ENCODE measurements at places on chromosomes 4 and X.
A peak's percentile ranks its signal among the peaks of the same experiment; 100 is the strongest.

DNA sequence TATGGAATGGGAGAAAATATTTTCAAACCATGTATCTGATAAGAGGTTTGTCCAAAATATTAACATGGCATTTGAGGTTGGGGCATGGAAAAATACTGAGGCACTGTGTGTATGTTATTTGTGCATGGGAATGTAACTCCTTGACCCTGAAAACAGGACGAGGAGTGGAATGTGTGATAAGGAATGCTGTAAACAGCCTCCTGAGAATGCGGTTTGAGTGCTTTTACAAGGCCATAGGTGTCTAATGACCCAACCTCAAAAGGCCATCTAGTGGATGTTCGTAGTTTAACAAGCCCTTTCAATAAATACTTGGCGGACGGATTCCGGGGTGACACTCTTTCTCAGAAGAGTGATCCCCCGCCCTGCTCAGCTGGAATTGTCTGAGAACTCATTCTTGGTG is 162.9 kb upstream of the USP9X start:
- peak; percentile 77 for DNase-seq

DNA sequence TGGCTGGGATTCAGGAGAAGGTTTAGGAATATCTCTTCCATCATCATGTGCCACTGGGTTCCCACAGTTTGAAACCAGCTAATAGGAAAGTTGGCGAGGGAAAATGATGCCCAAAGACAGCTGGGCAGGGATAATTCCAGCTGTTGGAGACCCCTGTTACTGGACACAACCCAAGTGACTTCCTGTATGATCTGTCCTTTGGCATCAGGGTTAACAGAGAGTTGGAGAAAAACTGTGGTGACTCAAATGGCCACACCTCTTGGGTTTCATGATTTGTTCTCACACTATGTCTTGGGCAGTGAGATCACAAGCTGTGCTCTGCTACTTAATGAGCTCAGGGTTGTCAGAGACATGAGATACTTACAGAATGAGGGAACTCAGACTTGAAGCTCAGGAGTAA is 3.8 kb downstream of the FGF16 start:
- DNase-seq: peak; percentile 2

DNA sequence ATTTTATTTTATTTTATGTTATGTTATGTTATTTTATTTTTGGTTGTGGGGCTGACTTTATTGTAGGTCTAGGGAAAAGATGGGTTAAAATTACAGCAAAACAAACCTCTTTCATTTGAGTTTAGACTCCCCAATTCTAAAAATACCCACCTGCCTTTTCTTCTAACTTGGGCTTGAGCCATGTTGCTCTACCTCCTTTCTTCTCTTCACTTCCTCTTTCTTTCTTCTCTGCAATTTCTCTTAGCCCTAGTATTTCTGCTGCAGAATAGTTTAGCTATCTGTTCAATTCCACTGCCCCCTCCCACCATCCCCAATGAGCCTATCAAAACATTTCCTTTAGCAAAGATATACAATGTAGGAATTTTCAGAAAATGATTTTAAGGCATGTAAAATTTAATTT is 653.3 kb downstream of the ARAP2 start:
- no peak for DNase-seq

DNA sequence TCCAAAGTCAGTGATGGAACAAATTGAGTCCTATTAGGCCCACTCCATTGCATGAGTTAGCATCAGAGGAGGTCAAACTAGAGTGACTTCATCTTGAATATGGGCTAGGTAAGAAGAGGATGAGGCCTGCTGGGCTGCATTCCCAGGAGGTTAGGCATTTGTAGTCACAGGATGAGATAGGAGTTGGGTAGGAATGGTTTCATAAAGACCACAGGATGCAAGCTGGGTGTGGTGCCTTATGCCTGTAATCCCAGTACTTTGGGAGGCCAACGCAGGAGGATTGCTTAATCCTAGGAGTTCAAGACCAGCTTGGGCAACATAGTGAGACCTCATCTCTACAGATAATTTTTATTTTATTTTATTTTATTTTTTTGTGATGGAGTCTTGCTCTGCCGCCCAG is 26.8 kb downstream of the PDGFRA start:
- DNase-seq: peak; percentile 72

GRCh38 chr4:56723201-56723605 is 42.1 kb upstream of the HOPX start:
- DNase-seq: no peak

GRCh38 chr4:186707574-186707973 is 16.1 kb downstream of the FAT1 start:
- no peak for DNase-seq
